ENCODE measurements at places on chromosomes 2 and 18. TPM values are rescaled to one million over a fixed set of nuclear protein-coding genes. Genes with fewer than 3 reads are reported as not detected.

The ANAPC1 gene
- 69.3 TPM for total RNA-seq

The COPS8 gene
- 32.7 TPM for total RNA-seq

The SLC20A1 gene
- 54.9 TPM for total RNA-seq

The HRH4 gene
- 0.07 TPM for total RNA-seq
